Activated CD4-positive, CD25-positive, alpha-beta regulatory T cell treated with anti-CD3 and anti-CD28 coated beads, Interleukin-2, amount 50 U/mL, for 16 hours (primary cell): ENCODE measurements at places on chromosomes 1 and 21.

GRCh38 chr1:17258116-17258757, 9.3 kb downstream of the PADI3 start:
- DNase-seq, result no peak

GRCh38 chr1:82214606-82215005, 413.9 kb downstream of the ADGRL2 start:
- no peak for DNase-seq

DNA sequence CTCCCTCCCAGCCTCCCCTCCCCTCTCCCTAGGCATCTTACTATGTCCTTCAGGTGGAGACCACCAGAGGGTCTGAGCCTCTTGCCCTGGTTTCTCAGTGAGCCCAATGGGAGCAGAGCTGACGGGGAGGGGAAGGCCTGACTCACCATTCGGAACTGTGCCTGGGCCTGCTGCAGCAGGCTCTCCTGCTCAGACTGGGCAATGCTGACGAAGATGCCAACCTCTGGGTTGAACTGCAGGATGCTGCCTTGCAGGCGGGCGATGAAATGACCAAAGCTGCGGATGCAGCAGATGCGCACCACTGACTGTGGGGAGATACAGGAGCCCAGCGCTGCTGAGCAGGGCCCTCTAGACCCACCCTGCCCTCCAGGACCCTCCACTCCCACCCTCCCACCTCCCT, 11.0 kb upstream of the PAQR6 start:
- DNase-seq, result no peak

DNA sequence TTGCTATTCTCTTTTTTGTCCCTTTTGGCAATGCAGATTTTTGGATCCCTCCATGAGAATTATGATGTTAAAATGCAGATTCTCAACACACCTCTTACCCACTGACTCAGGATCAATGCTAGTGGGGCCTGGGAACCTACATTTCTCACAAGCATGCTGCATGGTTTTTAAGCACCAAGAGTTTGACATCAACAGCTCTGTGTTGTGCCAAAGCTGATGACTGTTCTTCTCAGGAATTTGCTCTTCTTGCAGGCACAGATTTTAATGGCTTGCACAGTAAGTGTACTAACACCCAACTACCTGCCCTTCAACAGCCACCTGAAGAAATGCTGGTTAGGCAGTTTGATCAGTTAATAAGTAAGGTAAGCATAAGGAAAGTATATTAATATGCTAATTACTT, 468.7 kb downstream of the PTBP2 start:
- no peak for DNase-seq

DNA sequence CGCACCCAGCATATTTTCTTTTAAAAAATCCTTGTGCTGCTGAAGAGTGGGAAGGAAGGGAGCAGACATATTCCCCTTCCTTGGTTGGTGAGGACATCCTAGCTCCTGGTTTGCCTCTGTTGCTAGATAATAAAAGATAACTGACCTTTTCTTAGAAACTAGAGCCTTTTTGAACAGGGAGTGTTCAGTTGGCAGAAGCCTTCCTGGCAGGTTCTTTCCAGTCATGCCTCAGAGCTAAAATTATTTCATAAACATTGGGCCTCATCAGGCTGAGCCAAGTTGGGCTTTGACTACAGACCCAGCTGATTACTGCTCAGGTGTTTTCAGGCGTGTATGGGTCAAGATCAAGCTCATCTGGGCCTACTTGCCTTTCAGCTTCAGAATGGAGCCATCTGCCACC, 22.7 kb upstream of the SH3BGRL3 start:
- DNase-seq, result no peak

DNA sequence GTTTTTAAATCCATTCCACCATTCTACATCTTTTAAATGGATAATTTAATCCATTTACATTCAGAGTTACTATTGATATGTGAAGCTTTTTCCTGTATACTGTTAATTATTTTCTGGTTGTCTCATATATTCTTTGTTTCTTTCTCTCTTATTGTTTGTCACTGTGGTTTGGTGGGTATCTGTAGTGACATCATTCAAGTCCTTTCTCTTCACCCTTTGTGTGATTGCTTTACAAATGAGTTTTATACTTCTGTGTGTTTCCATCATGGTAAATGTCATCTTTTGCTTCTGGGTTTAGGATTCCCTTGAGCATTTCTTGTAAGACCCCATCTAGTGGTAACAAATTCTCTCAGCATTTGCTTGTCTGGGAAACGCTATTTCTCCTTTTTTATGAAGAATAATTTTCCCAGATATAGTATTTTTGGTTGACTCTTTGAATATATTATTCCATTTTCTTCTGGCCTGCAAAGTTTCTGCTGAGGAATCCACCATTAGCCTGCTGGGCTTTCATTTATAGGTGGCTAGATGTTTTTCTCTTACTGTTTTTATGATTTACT, 10.2 kb downstream of the LY9 start:
- no peak for DNase-seq

DNA sequence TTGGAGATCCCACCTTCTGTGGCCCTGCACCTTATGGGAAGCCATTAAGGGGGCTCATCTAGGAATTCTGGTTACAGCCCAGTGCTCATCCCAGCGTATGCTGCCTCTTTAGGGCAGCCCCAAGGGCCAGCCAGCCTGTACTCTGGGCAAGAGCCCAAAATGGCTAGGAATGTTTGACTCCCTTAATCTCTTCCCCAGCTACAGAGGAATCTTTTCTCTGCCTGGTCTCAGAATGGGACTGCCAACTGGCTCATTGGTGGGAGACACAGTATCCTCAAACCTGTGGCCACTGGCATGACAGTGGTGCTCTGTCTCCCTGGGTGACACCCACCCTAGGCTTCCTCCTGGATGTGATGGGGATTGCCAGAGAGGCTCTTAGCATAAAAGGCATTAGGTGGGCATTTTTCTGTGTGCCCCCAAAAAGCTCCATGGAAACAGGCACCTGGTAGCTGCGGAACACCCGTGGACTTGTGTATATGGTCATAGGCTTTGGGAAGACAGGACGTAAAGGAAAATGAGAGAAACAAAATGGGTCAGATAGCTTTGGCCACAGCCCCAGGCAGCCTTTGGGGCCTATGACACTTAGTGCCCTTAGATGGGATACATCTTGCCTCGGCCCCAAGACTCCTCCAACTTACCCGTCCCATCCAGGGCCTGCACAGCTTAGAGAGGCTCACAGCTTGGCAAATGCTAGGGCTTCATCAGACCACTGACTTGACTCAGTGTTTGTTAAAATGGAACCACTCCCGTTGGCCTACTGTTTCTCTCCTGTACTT, 6.9 kb downstream of the TMEM81 start:
- DNase-seq, result no peak

DNA sequence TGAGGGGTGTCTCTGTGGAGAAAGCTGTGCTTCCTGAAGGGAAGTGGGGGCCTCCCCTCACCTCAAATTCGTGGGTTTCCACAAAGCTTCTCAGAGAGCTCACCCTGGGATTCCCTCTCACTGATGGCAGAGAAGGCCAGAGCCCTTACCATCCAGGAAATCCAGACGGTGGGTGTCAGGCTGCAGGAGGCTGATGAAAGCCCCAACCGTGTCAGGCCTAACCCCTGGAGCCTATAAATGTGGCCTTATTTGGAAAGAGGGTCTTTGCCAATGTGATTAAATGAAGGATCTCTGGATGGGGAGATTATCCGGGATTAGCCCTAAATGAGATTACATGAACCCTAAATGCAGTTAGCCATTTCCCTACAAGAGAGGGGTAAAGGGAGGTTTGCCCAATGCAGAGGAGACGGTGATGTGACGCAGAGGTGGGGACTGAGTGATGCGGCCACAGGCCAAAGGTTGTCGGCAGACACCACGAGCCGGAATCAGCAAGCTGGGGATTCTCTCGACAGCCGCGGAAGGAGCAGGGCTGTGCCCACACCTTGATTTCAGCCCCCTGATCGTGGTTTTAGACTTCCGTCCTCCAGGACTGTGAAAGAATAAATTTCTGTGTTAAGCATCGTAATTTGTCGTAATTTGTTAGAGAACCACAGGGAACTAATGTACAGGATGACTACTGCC, 82.6 kb downstream of the TOMM20 start:
- no peak for DNase-seq

DNA sequence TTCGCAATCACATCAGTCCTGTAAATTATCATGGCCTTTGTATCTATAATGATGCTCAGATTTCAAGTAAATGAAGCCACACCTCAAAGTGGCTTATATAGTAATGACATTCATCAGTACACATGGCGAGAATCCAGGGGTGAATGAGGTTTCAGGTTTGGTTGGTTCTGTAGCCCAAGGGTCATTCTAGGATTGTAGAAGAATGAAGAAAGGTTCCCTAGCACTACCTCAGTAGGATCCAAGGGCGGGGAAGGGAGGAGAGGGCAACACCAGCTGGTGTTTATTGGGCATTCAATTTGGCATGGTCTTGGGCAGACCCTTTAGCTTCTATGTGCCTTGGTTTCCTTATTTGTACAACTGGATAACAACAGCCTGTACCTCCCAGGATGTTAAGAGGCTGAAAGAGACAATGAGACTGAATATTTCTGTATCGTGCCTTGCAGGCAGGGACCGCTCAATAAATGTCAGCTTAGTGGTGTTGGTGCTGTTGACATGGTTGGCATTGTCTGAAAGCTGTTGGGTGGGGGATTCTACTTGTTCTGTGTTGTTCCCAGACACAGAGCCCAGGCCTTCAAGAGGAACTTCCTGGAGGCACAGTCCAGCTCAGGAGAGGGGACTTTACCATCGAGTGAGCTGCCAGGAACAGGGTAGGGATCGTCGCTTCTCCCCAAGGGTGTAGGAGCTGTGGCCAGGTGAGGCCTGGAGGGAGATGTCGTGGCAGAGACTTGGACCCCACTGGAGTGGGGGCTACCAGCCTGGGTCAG, 388.2 kb downstream of the PTPRU start:
- DNase-seq, result no peak

DNA sequence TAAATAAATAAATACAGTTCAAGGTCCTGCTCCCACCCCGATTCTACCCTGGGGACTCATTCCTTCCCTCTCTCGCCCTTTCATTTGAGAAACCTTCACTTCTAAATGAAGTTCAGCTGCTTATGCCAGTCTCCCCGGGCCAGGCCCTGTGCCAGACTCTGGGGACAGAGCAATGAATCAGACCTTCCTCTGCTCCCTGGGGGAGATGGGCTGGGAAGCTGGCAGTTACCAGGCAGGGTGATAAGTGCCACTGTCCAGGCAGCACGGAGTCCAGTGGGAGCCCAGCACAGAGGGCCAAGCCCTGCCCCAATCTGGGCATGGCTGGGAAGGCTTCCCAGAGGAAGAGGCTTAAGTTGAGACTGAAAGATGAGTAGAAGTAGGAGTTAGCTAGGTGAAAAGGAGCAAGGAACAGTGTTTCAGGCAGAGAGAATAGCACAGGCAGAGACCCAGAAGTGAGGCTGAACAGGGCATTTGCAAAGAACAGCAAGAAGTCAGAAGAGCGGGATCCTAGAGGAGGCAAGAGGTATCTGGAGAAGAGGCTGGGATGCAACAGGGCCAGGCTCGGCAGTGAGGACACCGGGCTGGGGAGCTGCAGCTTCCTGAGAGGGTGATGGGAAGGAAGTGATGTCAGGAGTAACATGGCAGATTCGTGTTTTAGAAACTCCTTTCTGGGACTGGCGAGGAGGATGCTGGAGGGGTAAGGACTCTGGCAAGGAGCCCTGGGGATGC, 13.5 kb downstream of the KCNQ4 start:
- DNase-seq, result no peak

DNA sequence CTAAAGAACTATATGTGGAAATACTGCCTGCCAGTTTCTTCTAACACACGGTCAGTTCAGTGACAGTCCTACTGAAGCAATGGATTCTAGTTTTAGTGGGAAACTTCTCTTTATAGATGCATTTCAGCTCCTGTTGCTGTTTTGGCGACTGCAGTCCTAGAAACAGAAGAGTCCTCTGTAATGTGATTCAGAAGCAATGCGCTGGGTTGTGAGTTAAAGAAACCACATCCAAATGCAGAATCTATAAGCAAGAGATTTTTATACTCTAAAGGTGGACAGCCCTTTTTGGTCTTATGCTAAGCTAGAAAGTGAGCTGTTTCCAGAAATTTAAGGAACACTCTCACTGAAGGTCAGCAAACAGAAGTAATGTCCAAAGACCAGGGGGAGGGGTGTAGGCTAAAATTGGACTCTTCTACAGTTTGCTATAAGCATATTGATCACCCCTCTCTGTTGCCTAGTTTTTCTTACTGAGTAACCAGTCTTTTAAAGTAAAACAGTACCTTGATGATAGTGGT, 30.8 kb downstream of the DUSP10 start:
- DNase-seq, result no peak

DNA sequence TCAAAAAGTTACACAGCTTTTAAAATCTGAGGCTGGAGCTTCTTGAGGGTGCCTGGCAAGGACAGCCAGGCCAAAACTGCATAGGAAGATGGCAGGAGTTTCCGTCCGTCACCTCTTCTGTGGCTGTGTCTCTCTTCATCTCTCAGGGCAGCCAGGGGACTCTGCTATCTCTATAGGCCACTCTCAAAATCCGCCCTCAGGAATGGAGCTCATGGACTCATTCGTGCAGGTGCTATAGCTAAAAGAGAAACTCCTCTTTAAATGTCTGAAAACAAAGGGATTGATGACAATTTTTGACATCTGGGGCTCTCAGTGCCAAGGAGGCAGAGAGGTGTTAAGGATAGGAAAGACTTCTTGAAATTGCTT, 27.2 kb downstream of the OVAAL start:
- no peak for DNase-seq

- DNase-seq, result peak; percentile 37
Measured at GRCh38 chr1:42957880-42958487, 684 bp downstream of the SLC2A1 start.

DNA sequence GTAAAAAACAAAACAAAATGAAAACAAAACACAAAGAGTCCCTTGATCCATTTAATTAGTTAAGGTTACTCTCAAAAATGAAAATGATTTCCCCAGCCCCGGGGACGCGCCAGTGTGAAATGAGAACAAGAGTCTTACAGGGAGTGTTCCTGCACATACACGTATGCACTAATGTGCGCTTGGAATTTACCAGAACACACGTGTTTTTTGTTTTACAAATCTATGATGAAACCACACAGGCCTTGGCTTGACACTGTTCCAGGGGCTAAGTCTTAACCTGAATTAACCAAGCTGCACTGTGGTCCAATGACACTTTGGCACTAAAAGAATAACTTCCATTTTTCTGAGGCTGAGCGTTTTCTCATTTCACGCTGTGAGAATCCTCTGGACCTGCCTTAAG, 63.7 kb downstream of the SLC45A1 start:
- DNase-seq, result no peak

GRCh38 chr1:9766759-9767442, 56.9 kb downstream of the CLSTN1 start:
- no peak for DNase-seq

- DNase-seq, result no peak
Measured at GRCh38 chr1:229070168-229070567, 200.7 kb upstream of the RAB4A start.

DNA sequence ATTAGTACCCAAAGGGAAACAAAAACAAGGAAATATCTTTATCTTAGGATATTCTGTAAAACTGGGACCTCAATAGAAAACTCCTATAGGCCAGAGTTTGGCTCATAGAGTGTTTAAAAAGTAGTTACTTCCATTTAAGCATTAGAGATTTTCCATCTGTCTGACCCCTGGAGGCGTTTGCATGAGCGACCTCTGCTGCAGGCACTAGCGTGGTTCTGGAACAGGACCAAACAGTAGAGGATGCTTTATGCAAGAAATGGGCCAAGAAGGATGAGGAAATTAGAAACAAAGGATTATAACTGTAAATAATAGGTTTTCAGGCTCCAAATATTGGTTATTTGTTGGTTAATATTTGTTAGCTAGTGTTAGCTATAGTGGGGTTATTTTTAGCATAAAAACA, 5.7 kb downstream of the ZBTB40 start:
- no peak for DNase-seq
